Esophagus muscularis mucosa (tissue), 4 donors: ENCODE measurements at places on chromosomes 12 and 14.

- peak; percentile 87 for DNase-seq
These were observed 27.5 kb upstream of the PLEKHG7 start for GRCh38 chr12:92675092-92675865.

DNA sequence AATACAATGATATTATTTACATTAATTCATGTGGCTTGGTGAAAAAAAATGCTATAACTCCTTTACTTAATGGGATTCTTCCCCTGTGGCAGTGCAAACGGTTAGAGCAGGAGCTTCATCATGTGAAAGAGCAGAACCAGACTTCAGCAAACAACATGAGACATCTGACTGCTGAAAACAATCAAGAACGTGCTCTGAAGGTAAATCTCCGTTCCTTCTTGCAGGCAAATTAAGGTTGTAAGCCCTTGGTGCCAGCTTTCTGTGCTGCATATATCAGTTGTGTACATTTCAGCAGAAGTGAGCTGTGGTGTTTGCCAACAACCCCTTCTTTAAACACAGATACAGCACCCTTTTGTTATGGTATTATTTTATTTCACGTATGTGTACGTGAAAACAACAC is 171.7 kb downstream of the MIPOL1 start:
- no peak for DNase-seq

DNA sequence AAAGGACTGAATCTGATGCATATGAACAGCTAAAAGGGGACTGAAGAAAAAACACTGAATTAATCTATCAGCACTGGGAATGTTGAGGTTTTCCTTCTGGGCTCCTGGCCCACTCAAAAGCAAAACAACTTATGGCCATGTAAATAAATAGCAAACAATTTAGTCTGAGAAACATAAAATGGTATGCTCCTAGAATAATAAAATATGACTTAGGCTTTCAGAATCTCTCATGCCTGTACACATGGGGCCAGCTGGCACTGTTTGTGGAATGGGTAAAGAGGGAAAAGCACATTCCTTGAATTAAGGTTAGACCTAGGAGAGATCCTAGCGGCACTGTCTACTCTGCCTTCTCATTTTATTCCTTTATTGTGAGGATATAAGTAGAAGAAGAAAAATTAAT is 6.2 kb downstream of the KLHDC2 start:
- DNase-seq: no peak

GRCh38 chr14:31578792-31579501 is 17.7 kb downstream of the NUBPL start:
- DNase-seq: no peak

- DNase-seq: no peak
These were observed 13.9 kb upstream of the MYL2 start for GRCh38 chr12:110934093-110934852.

GRCh38 chr12:116977465-116978380 is 67.0 kb downstream of the FBXW8 start:
- no peak for DNase-seq
